ENCODE measurements at places on chromosomes 5 and 9.
A peak's percentile ranks its signal among the peaks of the same experiment; 100 is the strongest.

- DNase-seq = no peak
These were observed 46.7 kb downstream of the ROR2 start for GRCh38 chr9:91903126-91903911.

GRCh38 chr5:82340799-82341198 is 62.6 kb upstream of the RPS23 start:
- no peak for DNase-seq

GRCh38 chr5:56876327-56876726 is 33.1 kb upstream of the SETD9 start:
- DNase-seq = no peak

DNA sequence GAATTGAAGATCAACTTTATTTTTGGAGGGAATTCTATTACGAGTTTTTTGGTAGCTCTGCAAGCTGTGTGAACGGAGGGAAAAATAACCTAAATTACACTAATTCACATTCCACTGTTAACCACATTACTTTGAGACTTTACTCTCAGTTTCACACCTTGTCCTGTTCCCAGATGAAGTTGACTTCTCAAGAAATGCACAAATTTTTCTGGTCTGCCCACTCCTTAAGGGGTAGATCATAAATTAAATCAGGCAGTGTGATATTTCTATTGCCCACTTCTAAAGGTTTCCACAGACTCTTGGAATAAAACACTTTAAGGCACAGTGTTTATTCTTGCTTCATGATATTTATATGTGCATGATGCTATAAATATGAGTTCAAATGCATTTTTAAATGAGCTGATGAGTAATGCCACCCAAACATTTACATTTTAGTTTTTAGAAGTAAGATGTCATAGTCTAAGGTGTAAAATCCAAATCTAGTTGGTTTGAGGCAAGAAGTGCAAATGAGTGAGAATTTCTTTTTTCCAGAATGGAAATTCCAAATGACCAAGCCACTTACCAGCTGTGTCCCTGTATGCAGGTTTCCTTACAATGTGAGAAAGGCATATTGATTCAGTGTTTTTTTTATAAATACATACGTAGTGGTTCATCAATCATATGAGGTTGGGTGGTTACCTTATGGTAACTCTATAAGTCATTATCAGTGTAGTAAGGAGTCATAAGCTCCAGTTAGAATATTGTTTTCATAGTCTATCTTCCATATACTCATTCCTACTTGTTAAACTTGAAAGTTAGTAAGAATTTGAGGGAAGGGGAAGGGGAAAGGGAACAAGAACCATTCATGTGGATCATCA is 437.7 kb upstream of the MEF2C start:
- DNase-seq = no peak

GRCh38 chr5:35789732-35790456 is 66.8 kb upstream of the IL7R start:
- DNase-seq = no peak

DNA sequence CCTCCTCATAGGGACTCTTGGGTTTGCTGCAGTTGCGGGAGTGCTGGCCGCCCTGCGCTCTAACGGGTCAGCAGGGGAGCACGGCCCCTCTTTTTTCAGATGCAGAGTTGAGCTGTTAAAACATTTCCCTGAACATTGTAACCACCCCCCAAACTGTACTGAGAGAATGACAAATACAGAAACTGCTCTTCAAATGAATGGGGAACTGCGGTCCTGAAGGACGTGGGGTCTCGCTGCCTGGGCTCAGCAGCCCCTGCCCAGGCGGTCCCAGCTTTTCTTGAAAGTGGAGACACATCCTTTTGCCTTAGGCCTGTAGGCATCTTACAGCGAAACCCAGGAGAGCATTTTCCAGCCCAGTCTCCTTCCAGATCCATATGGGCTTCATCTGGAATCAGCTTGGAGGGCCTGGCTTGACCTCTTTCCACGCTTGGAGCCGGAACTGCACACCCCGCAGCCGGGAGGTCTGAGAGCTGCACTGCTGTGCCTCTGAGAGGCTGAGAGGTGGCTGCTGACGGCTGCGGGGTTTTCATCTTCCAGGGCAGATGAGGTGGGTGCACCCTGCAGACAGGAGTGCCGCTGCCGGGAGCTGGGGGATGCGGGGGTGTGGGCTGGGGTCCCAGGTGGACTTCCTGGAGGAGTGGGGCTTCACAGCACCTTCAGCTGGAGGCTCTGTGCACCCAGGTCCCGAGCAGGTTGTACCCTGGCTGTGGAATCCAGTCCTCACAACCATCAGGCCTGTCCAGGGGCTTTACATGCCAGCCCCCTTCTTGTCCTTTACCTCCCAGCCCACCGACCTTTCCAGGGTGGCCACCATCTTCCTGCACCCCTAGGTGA is 1.2 kb upstream of the AGPAT2 start:
- DNase-seq = no peak

- no peak for DNase-seq
These were observed 94.4 kb downstream of the MACROH2A1 start for GRCh38 chr5:135304352-135305221.

DNA sequence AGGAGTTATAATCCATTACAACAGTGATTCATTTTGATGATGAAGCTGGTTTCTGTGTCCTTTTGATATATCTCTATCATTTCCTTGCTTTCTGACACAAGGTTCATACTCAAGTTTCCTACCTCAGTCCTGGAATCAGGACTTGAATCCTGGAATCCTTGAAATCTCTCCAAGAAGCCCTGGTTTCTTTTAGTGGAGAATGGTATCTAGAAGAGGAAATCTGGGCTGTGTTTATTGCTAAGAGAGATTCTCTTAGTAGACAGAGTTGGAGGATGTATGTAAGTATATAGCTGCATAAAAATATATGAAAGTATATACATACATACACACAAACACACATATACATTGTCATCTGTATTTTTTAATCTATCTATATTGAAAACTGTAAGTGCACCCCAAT is 114.4 kb downstream of the GCNT1 start:
- DNase-seq = no peak

GRCh38 chr5:146238973-146239372 is 35.6 kb downstream of the RBM27 start:
- DNase-seq = no peak

DNA sequence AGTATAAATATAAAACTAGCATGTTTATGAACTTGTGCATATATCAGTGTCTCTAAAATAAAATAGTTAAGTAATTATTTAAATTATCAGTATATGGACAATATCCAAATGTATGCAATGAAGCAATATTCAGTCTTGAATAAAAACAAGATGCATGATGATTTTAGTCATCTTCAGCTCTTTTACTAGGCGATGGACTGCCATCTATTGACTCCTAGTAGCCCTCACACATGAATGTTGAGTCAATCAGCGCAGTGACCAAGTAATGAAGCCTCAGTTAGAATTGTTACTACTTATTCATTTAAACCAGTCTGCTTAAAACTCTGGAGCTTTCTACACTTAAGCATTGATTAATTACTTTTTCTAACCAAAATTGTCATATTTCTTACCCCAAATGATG is 92.9 kb upstream of the GRHPR start:
- DNase-seq = no peak

DNA sequence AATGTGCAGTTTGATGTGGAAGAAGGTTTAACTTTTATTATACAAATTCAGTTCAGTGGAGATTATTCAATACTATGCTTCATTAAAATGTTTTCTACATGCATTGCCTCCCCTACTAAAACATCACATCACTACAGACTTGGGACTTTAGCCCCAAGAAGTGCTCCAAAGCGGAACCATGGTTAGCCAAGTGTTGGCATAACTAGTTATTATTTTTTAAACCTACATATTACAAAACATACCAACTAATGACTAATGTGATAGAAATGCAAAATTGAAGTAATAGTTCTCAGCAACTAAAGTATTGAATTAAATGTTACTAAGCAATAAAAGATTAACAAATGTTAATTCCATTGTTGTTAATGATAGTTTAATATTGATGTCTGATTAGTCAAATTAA is 74.5 kb downstream of the XRCC4 start:
- DNase-seq = no peak

DNA sequence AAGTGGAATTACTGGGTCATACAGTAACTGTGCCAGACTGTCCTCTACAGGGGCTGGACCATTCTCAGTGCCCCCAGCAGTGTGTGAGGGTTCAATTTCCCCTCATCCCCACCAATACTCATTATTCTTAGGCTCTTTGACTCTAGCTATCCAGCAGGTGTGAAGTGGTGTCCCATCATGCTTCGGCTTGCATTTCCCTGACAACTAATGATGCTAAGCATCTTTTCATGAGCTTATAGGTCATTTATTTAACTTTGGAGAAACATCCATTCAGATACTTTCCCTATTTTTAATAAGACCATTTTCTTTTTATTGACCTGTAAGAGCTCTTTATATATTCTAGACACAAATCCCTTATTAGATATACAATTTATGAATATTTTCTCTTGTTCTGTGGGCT is 63.6 kb downstream of the ADAMTS2 start:
- DNase-seq = no peak

- DNase-seq = no peak
These were observed 106.4 kb upstream of the DHFR start for GRCh38 chr5:80761176-80761575.

DNA sequence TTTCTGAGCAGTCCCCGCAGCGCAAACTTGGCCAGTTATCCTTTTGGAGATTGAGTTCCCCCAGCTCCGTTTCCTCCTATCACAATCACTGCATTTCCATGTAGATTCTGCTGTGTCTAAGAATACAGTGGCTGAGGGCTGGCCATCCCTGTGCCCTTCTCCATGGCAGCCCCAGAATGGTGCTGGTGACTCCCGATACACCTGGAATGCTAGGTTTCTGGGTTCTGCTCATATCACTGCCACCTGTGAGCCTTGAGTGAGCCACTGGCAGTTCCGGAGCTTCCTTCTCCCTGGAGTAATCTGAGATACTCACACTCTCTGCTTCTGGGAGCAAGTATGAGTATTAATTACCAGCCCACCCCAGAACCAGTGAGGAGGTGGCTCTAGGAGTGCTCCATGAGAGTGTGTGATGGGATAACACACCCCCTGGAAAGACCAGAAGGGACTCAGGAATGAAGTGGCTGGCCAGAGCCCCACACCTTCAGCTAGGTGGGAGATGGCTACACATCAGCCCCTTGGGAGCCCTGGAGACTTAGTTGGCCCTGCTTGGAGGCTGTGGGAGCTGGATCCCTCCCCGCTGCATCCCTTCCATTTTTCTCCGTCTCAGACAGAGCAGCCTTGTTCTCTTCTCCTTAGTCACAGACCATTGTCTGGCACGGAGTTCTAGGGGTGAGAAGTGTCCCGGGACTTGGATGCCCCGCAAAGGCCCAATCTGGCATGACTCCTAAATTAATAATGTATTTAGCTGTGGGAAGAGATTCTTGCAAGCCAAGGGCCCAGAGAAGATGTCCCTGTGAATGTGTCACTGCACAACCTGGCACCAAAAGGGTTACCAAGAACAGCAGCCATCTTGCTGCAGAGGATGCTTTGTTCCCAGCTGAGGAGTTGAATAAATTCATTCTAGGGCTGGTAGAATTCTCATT is 4.9 kb downstream of the PCDHGC5 start:
- no peak for DNase-seq

DNA sequence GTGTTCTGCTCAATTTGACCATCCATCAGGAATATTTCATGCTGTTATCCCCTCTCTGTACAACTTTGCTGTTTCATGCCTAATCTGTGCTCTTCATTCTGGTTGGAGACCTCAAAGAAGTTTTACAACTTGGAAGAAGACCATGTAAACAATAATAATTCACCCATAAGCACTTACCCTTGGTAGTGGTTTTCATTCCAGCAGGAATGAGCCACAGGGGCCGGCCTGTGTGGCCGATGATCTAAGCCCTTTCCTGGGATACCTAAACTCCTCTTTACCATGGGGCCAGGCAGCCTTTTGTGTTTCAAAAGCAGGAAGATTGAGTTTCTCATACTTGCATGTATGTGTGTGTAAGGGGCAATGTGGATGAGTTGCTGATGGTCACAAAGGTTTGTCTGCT is 165.0 kb downstream of the FGF1 start:
- DNase-seq = no peak

DNA sequence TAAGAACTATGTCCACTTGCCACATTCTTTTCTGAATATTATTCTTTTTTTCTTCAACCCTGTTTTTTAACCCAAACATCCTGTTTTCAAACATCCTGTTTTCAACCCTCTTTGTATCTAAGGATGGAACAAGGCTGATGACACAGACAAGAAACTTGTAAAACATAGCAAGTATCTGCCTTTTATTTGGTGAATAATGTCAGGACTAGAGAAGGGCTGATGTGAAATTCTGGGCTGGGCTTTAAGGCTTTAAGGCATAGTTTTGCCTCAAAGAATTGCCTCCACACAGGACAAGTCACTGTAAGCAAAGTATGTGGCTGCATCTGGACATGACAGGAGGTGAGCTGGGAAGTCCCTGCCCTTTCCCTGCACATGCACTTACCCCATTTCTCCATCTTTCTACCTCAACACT is 42.5 kb upstream of the RIC1 start:
- peak; percentile 14 for DNase-seq

GRCh38 chr9:105647595-105648349 is 14.5 kb upstream of the TAL2 start:
- DNase-seq = no peak

DNA sequence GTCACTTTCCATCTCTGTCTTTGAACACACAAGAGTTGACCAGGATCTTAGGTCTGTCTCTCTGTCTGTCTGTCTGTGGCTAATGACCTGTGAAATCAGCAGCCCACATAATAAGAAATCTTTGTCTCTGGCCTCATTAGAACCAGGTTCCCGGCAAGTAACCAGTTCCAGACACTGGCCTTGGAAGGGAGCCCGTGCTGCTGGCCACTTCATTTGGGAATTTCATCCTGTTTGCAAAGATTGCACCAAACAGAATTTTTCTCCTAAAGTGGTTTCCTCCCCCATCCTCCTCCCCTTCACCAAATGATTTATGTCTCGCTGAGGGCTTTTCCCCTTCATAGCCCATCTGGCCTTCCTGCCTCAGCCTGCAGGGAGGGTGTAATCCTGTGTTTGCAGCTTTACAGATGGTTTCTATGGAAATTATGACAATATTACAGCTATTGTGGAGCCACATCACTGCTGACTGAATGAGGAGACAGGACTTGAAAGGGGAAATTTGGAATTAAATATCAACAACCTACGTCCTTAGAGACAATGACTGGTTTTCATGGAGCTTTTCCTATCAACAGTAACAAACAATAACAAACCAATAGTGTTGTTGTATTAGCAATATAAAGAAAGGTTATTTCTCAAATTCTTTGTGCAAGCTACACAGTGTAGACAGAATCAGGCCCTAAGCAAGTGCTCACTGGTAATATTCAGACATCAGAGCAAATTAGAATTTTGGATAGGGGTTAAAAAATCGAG is 25.7 kb downstream of the DPYSL3 start:
- DNase-seq = no peak

Data from CD4-positive, alpha-beta T cell (primary cell).